ENCODE measurements at places on chromosomes 11 and 22.

DNA sequence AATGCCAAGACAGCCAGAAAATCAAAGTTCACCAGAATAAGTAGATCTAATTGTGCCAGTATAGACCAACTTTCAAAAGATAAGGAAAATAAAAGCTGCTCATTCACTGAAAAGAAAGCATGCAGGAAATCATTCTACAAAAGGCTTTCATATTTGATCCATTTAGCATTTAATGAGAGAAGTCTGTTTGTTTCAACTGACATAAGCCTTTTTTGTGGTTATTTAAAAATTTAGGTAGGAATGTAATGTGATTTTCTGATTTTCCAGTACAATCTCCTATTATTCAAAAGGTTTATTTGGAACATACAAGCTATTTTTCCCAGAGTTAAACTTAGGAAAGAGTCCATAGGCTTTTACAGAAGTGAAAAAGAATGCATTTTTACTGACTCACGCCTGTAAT lies 92.7 kb downstream of the SBF2 start:
- no peak for DNase-seq

DNA sequence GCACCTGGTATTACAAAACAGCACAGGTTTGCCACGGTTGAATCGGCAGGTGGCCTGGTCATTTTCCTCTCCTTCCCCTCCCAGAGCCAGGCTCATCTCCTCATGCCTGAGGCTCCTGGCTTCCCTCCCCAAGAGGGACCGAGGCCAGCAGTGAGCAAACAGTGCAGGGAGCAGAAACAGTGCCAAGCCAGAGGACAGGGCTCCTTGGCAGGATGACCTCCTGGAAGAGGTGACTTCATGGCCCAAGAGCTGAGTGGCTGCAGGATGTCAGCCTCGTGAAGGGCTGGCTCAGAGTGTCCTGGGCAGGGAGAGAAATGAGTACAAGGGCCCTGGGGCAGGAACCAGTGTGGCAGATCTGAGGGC lies 22.8 kb upstream of the PPFIA1 start:
- DNase-seq = no peak

- DNase-seq = no peak
Measured at GRCh38 chr11:57430952-57431351, 4.0 kb upstream of the SLC43A3 start.

DNA sequence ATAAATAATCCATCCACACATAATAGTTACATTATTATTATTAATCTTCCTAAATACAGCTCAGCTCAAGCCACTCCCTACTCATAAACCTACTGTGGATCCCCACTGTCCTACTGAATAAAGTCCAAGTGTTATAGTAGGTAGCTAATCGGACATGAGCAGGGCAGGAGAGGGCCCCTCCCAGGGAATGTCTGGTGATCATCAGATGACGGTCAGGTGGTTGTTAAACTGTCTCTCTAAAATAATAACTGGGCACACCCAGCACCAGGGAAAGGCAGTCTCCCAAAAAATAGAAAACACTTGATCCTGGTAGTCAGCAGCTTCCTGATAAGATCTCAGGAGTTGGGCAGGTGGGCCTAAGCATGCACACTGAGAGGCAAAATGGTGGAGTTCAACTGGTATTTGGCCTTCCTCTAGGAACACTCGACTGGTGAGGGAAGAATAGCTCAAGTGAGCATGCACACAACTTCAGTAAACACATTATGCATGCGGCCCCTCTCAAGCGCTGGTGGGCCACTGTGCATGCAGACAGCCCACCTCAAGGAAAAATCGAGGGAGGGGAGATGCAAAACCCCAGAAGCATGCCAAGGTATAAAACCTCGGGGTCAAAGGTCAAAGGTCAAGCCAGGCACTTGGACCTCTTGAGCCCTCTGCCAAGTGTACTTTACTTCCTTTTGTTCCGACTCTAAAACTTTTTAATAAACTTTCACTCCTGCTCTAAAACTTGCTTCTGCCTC lies 65.0 kb downstream of the LRRC32 start:
- no peak for DNase-seq

DNA sequence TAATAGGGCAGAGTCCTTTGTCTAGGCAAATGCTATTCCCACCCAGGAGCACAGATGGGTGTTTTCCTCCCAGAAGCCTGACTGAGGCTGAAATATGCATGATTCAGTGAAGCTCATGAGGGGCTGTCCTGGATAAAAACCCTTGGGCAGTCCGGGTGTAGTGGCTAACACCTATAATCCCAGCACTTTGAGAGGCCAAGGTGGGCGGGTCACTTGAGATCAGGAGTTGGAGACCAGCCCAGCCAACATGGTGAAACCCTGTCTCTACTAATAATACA lies 48.6 kb upstream of the LMO2 start:
- DNase-seq = no peak

DNA sequence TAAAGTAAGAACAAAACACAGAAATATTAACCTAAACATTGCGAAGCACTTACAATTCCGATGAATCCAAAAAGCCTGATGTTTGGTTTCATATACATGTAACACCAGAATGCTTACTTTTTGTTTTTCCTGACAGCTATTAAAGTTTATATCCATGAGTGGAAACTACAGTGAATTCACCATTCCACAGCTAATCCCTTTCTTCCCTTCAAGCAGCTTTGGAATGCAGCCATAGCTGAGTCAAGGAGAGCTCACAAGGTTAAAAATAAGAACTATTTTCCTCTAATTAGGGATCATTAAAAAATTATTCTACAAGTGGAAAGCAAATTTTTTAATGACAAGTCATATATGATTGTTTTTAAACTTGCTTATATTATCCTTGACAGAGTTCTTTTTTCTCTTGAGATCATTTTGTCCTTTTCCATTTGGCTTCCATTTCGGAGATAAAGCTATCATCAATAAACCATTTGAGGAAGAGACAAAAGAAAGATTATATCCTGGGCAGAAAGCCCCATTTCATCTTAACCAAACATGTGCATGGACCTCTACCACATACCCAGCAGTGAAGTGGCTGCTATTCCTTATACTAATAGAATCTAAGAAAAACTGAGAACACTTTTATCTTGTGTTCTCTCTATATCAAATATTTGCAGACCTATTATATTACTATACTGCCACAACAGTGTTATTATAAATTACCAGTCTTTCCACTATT lies 19.7 kb upstream of the FIBIN start:
- DNase-seq = no peak

GRCh38 chr11:93000511-93001476 lies 31.3 kb downstream of the MTNR1B start:
- no peak for DNase-seq

DNA sequence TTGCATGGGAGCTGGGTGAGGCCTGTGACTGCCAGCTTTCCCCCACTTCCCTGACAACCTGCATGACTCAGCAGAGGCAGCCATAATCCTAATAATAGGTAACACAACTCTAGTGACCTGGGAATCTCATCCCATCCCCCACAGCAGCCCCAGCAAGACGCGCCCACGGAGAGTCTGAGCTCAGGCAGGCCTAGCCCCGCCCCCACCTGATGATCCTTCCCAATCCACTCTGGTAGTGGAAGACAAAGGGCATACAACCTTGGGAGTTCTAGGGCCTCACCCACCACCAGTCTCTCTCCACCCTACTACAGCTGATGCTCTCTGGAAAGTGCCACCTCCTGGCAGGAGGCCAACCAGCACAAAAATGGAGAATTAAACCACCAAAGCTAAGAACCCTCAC lies 60.3 kb downstream of the CWF19L2 start:
- no peak for DNase-seq

GRCh38 chr11:108984523-108984922 lies 319.7 kb downstream of the DDX10 start:
- DNase-seq = no peak

GRCh38 chr11:44621140-44621681 lies 55.7 kb downstream of the CD82 start:
- DNase-seq = peak; percentile 83

DNA sequence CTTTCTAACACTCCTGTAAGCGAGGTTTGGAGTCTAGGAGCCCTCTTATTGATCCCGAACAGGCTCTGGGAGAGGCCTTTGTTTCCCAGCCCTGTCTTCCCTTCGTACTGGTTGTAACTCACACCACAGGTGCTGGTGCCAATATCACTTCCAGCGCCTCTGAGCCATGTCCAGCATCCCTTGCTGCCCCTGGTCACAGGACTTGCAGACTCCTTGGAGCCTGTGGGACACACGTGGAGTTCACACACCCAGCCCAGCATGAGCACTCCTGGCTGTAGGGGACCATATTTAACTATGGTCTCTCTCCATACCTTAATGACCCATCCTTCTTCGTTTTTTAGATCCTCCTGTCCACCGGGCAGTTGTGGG lies 2.2 kb downstream of the ZBTB16 start:
- DNase-seq = no peak

- no peak for DNase-seq
Measured at GRCh38 chr11:36186340-36187175, 102.7 kb downstream of the COMMD9 start.

GRCh38 chr11:8265681-8266241 lies 2.1 kb upstream of the LMO1 start:
- DNase-seq = no peak

DNA sequence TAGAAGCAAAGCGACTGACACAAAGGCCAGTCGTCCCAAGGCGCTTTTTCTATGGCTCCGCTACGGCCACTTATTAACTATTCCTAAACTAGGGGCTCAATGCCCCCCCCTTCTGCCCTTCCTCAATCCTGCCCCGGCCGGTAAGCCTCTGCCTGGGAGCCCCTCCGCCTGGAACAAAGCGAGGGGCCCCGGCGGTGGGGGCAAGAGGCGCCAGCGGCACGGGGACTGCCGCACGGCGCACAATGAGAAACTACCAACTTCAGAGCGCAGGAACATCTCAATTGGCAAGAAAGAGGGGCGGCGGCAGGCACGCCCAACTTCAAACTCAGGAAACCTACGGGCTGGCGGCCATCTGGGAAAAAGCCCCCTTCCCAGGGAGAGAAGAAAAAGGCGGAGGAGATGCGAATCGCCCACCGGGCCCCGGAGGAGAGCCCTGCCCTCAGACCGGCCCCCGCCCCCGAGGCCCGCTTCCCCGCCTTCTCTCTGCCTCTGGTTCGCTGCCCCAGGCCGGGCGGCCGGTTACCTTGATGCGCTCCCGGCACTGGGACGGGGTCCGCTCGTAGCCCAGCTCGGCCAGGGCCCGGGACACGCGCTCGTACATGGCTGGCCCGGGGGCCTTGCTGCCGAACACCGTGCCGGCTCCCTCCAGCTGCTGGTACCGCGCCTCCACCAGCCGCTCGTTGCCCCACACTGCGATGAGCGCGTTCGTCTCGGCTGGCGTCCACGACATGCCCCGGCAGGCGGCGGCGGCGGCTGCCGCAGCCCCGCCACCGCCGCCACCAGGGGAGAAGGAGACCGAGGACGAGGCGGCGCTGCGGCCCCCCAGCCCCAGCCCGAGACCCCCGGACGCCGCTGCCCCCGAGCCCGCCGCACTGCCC lies 619 bp downstream of the MSANTD2 start:
- DNase-seq = peak; percentile 66

DNA sequence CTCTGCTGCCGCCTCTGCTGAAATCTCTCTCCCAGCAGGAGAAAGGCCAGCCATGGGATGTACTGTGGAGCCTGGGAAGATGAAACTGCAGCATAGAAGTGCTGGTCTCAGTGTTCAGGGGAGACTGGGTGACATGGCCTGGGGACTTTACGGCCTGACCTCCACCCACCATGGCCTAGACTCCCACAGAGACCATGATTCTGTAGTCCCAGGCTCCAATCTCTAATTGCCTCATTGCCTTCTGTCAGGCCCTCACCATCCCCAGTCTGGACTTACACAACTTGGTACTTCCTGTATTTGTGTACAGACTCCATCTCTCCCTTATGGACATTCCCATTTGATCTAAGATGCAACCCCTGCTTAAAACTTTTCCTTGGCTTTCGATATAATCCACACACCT lies 43.1 kb downstream of the TRAF6 start:
- DNase-seq = no peak

- DNase-seq = no peak
Measured at GRCh38 chr22:48528221-48528915, 1299.3 kb downstream of the BRD1 start.

DNA sequence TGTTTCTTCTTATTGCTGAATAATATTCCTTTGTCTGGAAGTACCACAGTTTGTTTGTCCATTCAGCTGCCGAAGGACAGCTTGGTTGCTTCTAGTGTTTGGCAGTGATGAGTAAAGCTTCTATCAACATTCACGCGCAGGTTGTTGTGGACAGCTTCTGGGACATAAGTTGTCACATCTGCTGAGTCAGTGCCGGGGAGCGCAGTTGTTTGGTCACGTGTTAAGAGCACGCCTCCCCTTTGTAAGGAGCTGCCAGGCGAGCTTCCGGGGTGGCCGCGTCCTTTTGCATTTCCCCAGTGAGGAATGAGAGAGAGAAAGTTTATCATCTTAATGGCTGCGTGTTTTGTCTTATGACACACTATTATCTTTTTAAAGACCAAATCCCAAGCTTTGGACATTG lies 30.3 kb downstream of the SAMM50 start:
- no peak for DNase-seq

DNA sequence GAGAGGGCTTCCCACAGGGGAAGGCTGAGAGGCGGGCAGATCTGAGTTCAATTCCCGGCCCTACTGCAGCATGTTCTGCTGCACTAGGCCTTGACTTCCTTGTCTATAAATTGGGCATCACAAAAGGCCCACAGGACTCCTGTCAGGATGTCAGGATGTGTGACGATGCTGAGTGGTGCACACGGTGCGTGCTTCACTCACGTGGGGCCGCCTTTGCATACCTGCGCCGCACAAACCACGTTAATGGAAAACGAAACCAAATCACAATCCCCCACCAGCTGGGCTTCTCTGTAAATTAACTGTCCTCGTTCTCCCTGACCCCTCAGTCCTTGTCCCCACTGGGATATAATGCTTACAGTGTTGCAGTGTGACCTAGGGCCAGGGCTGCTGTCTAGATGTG lies 32.3 kb upstream of the TSPAN18 start:
- DNase-seq = no peak
